ENCODE measurements at places on chromosomes 6 and 20.

DNA sequence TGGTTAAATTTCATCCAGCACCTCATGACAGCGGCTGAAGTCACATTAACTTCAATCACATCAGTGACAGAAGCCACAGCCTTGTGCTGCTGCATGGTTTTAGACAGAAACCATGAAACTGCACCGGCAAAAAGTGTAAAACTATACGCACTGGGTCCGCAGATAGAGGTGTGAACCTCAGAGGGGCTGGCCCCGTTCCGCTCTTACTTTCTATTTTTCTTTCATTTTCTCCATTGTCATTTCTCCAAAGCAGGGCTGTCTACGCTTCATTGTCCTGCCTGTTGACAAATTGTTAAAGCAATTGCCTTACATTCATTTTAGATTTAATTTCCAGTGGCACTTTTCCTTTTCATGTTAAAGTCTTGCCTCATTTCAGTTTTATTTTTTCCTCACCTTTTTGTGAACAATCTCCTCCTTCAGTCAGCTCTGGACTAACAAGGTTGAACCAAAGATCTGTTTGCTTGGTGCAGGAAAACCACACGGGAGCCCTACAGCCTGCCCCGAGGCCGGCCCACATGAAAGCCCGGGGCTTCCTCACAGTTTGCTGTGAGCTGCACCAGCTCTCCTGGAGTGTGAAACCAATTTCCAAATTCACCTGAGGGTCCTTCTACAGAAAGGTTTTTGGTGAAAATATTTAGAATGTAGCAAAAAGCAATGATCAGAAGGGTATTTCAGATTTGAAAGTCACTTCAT, 63.7 kb downstream of the PRR18 start:
- DNase-seq = peak; percentile 44

DNA sequence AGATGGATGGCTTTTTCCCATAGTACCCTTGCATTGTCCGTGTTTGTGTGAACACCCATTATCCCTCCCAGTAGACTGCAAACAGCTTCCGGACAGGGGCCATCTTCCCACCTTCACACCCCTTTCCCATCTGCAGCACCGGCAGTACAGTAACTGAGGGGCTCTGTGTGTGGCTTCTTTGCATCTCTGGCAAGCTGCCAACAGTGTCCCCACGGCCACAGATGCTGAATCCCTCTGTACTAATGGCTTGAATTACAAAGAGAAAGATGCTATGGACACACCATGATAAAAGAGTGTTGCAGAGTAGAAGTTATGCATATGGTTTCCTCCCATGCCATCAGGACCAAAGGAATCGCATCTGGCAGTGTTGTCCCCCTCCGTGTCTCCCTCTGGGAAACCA, 101.1 kb upstream of the CDYL start:
- DNase-seq = no peak

DNA sequence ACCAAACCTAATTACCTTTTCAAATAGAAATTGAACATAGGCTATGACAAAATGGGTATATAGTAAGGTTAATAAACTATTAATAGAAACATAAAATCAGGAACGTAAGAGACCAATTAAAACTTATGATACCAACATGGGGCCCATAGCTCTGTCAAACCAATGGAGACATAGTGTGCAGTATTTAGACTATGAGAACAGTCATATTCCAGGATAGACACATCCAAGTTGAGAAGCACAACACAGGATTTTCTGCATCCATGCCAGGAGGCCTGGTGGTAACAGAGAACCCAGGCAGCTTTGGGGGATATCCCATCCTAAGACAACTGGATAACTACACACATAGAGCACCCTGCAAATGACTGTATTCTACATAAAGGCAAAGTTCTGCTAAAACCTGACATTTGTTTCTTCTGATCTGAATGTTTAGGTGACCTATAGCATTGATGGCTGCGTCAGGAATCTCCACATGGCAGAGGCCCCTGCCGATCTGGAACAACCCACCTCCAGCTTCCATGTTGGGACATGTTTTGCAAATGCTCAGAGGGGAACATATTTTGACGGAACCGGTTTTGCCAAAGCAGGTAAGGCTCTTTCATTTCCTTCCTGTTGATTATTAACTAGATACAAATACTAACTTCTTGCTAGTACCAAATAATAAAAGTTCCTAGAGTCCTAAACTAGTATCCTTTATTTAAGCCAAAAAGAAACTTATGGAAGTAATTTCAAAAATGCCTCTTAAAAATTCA, 202.7 kb downstream of the ARHGAP18 start:
- DNase-seq = no peak

- DNase-seq = no peak
Measured at GRCh38 chr6:21181866-21182265, 411.7 kb upstream of the SOX4 start.

DNA sequence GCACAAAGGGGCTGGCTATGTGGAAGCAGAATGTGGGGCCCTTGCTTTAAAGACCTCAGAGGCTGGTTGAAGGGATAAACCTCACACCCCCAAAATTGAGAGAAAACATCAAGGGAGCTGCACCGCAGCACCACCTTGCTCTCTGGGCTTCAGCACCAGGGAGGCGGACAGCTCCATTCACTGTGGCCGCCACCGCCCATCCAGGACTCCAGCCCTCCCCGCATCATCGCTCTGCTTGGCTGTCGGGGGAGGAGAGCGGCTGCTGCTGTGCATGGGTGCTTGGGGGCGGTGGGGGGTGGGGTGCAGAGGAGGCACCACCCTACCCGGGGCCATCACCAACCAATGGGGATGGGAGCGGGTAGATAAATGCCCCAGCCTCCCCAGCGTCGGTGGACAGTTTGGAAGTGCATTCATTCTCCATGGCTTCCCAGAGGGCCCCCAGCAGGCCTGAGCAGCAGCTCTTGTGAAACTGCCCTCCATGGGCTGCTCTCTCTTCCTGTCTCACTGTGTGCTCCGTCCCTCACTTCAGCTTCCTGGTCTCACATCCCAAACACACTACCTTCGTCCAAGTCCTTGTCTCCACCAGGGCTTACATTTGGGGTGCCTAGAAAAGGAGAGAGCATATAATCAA, 75.7 kb upstream of the BHLHE23 start:
- DNase-seq = peak; percentile 28

- DNase-seq = no peak
Measured at GRCh38 chr6:15352220-15352619, 106.4 kb downstream of the JARID2 start.

DNA sequence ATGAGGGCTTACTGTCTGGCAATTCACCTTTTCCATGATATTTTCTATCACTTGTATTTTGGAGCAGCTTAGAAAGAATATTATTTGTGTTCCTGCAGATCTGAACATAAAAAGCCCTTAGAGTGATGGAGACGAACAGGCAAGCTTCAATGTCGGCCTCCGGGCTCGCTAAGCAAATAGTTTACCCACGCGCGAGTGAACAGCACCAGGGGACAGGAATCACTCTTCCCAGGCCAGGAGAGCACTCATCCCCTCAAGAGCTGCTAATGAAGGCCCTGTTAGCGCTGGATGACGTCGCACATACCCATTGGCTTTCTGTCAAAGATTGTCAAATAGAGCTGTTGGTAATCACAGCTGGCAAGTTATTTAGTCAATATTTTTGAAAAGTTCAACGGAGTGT, 395.7 kb downstream of the ZFAND3 start:
- DNase-seq = no peak

DNA sequence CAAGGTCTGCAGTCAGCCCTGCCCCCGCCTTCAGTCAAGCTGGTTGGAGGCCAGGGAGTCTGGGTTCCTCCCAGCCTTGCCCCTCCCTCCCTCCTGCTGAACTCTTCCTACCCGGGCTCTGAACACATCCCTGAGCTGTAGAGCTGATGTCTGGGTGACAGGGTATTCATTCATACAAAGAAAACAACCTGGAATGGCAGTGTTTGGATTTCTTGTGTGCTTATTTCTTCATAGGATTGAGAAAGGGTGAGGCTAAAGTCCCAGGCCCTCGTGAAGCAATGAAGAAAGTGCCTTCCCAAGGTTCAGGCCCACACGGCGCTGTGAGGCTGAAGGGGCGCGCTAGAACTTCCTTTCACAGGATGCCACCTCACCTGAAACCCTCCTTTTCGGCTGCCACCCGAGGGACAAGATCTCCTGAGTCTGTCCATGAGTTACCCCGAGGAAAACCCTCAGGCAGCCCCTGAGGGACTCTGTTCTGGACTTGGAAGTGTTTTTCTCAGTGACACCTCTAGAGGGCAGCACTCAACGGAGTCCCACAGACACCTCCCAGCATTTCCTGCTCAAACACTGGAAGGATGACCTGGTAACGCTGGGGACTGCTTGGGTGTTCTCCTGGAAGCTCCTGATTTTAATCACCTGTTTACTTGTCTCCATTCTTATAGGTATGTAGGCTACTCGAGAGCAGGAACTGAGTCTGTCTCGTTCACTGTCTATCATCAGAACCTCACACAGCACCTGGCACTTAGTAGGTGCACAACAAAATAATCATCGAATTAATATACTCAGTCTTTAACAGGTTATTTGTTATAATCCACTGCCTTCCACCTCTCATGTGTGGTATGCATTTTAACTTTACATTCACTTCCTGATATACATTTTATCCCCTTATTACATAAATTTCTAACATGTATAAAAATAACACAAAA, 11.8 kb upstream of the GSTA1 start:
- DNase-seq = peak; percentile 51

Measured in CD4-positive, alpha-beta T cell treated with Interferon alpha-2 for 1 hour (primary cell).